ENCODE measurements at places on chromosomes 3 and 15.

DNA sequence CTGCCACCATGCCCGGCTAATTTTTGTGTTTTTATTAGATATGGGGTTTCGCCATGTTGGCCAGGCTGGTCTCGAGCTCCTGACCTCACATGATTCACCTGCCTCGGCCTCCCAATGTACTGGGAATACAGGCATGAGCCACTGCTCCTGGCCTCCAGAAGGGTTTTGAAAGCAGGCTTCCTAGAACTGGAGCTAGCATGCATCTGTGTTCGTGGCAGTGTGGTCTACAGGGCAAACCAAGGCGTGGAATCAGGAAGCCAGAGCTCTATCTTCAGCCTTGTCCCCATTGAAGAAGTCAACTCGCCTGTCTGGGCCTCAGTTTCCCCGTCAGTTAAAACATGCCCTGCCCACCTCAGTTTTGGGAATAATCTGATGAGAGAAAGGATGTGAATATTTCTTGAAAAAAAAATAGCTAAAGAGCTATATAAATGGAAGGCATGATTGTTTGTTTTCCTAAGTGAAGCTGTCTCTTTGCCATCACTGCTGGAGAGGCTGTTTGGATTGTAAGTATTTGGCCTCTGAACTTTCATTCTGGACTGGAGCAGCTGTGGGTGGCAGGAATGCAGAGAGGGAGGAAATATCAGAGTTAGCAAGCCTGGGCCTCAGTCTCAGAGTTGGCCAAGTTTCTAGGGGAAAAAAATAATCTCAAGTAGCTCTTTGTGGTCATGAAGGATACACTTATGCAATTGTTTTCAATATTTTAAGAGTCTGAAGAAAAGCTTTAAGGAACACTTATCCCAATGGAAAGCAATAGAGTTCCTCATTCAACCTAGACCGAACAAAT lies 36.5 kb upstream of the UACA start:
- DNase-seq: no peak

GRCh38 chr15:68114356-68114755 lies 60.2 kb downstream of the PIAS1 start:
- no peak for DNase-seq

DNA sequence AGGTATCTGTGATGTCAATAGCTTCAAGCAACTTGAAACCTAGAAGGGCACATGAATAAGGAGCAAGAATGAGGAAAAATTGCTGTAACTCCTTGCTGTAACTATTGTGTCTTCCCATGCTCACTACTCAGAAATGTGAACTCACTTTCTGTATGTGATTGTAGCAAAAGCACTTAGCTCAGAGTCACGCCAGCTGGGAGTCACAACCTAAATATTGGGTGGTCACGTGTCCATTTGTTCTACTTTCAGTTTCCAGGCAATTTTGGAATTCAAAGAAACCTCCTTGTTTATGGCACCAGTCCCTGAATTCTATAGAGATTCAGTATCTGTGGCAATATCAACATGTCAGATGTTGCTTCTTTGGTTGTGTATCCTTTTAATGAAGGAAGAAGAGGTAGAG lies 241.6 kb upstream of the AZI2 start:
- DNase-seq: no peak

- DNase-seq: no peak
Measured at GRCh38 chr15:53247041-53247708, 457.0 kb upstream of the ONECUT1 start.

- no peak for DNase-seq
Measured at GRCh38 chr15:72464251-72464650, 9.9 kb upstream of the ARIH1 start.

GRCh38 chr3:195813916-195814640 lies 2.3 kb upstream of the MUC4 start:
- no peak for DNase-seq

DNA sequence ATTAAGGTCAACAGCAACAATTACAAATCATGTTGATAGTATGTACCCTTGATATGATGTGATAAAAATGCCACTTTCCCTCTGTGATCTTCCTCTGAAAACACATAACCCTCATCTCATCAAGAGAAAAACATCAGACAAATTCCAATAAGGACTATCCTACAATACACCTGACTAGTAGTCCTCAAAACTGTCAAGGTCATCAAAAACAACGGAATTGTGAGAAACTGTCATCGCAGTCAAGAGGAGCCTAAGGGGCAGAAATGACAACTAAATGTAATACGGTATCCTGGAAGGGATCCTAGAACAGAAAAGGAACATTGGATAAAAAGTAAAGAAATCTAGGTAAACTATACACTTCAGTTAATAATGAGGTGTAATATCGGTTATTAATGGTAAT lies 59.2 kb downstream of the OSBPL10 start:
- no peak for DNase-seq

DNA sequence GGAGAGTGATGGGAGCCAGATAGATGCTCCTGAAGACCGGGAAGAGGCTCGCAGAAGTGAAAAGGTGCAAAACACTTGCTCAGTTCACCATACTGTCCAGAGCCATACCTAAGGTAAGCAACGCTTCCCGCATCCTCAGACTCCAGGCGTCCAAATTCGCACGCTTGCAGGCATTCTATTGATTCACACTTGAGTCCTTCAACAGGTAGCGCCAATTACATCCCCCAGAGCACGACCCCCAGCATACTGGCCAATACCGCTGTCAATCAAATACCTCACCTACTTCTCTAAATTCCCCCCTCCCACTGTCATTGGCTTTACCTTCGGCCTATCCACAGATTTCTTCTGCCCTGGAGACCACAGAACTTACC lies 361 bp upstream of the STXBP5L start:
- no peak for DNase-seq

DNA sequence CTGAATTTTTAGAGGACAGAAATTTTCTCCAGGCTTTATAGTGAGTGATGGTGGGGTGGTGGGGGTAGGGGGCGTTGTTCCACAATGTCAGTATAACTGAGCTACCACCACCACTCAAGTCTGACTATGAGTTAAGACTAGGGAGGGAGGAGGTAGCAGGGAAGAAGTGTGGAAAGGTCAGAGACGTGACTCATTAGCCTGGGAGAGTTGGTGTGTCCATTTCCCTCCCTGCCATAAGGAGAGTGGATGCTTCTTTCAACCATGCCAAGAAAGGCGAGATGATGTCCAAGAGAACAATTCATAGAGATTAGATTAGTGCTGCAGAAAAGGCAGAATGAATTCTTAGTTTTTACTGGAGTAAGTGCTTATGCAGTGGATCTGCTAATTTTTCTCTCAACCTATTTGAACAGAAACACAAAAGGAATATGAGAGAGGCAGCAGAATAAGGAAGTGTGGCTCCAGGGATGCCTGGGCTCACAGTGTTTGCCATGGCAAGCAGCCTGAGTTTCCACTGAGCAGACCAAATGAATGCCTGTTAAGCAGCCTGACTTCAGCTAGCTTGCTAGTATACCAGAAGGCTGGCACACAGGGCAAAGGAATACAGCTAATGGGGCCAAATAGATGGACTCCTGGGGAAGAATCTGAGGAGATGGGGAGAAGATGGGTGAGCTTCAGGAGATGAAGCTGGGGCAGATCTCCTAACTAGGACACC lies 708.9 kb downstream of the NTRK3 start:
- no peak for DNase-seq

DNA sequence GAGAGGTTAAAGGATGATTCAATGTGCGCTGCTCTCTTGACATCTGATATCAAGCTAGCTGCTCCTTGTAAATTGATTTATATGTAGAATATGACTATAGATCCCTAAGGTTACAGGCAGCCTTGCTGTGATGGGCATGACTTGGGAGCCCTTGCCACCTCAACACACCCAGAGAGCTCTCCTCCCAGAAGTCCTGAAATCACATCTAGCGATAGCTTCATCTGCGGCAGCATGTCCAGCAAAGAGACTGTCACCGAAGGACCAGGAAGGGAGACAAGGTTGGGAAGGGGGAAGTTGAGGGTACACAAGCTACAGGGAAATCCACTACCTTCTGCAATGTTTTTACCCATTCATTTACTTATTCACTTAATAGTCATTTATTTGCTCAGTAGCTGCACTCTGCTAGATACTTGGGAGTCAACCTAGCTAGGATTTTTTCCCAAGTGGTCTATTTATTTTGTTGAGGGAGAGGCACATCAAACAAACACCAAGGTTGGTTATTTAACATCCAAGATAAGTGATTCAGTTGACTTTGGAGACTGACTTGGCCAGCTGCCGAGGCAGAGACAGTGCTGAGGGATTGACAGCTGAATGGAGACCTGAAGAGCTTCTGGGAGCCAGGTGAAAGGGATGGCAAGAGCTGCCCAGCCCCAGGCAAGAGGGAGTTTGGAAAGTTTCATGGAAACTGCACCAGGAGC lies 205.8 kb upstream of the IL12A start:
- DNase-seq: no peak

DNA sequence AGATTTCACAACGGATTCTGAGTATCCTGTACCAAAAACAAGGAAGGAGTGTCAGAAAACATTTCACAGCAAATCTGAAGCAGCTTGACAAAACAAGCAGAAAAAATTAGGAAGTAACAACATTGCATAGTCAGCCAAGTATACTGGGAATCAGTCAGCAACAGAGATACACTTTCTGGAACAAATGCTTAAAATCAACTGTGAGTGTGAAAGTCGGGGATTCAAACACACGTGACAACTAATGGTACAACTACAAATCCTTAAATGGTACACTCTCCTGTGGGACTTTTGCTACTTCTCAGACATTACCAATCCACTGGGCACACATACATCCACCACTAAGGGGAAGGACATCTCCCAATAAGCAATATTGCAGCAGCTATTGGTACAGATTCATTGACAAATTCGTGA lies 296.6 kb upstream of the MME start:
- DNase-seq: no peak

GRCh38 chr15:77819048-77819850 lies 186.5 kb upstream of the LINGO1 start:
- DNase-seq: no peak

DNA sequence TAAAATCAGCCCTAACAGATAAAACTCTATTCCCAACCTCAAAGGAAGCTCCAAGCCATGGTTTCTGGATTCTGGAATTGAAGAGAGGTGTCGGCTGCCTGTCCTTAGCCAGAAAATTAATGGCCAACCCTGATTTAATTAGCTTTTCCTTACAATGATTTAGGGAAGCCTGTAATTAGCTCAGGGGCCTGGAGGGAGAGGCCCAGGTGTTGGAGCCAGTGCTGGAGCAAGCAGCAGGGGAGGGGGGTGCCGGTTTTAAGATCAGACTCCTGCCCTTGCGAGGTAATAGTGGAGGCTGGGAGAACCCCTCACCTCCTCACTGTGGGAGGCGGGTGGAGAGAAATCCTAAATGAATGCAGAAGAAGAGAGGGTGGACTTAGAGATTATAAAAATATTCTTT lies 14.7 kb upstream of the ATP2B2 start:
- no peak for DNase-seq

- no peak for DNase-seq
Measured at GRCh38 chr3:171376596-171376947, 83.6 kb downstream of the TNIK start.

GRCh38 chr3:152574461-152575079 lies 260.4 kb upstream of the P2RY1 start:
- no peak for DNase-seq

DNA sequence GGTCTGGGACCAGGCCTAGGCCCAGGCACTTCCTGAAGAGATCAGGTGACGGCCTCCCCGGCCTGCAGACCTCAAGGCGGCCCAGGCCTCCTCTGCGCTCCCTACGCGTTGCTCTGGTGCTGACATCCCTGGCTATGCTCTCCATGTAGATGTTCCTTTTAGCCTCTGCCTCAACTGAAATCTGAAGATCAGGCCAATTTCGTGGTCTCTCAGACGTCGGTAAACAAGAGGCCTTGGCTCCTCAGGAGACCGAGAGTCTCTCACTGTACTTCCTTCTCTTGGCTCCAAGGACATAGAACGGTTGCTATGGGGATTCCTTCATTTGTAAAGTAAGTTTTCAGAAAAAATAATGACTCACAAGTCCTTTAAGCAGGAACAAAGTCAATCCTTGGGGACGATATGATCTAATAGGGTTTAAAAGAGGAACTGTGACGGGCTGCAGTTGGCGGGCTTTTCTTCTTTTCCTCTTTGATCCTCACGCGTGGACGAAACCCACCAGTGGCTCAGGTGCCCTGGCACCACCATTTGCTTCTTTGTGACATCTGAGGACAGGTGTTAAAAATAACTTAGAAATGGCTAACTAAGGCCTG lies 55.6 kb upstream of the CGNL1 start:
- DNase-seq: no peak

DNA sequence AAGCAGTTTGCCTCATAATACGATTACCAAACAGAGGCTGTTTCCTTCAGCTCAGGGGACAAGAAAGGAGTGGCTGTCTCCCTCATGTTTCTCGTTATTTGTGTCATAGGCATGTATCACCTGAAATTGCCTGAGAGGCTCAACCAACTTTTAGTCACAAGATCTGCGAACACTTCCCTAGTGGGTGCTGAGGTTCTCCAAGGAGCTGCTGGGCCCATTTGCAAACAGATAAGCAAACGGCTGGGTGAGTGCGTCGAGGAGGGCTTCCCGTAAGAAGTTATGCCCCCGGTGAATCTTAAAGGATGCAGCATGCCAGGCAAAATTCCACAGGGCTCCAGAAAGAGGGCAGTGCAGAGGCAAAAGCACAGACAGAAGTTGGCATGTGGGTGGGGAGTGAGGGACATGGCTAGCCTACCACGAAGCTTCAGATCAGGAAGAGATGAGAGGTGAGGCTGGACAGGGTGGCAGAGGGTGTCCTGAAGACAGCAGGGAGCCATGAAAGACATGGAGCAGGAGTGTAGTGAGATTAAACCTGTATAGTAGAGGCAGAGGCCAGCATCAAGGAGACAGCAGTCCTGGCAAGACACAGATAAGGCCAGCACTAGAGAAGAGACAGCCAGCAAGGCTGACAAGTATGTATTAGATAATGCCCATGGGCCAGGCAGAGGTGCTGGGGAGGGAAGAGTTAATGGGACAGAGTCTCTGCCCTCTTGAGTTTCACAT lies 4.0 kb upstream of the GP9 start:
- DNase-seq: no peak

DNA sequence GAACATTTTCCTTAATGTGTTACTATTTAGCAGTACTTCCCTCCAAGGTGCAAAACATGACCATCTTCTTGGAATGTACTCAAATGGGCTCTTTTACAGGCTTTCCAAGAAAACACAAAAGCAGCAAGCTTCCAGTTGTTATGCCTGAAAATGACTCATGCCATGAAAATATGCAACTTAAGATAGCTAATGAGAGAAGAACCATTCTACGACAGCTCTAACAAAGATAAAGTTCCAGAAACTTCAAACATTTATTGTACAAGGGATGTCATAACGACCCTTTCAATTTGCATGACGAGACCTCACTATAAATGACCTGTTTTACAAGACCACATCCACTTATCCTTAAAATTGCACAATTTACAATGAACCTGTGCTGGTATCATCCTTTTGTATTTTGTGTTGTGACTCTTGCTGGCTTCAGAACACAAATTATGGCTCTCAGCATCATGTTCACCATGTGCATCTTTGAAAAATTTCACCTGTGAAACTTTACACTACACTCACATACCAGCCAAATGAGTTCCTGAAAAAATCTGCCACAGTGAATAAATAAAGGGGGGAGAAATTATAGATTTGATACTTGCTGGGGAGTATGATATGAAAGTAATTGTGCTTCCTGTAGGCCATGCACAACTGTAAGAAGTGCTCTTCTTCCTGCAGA lies 433.7 kb downstream of the MAGI1 start:
- no peak for DNase-seq

Measured in NCI-H187 (cell line).